Adipose tissue (tissue), 3 donors: ENCODE measurements at places on chromosomes 7 and 10. TPM values are rescaled to one million over a fixed set of nuclear protein-coding genes. Genes with fewer than 3 reads are reported as not detected.

Gene CDK5
- 9.1 TPM for polyA plus RNA-seq

Gene RNF32
- 1.3 TPM for polyA plus RNA-seq

Gene CCL24
- 0.34 TPM for polyA plus RNA-seq

Gene AGAP6
- polyA plus RNA-seq: 9.4 TPM

Gene TMEM130
- not detected for polyA plus RNA-seq

Gene MNX1
- polyA plus RNA-seq: 0.13 TPM

Gene LEP
- polyA plus RNA-seq: 141 TPM
